ENCODE measurements at places on chromosomes 12 and 14.

DNA sequence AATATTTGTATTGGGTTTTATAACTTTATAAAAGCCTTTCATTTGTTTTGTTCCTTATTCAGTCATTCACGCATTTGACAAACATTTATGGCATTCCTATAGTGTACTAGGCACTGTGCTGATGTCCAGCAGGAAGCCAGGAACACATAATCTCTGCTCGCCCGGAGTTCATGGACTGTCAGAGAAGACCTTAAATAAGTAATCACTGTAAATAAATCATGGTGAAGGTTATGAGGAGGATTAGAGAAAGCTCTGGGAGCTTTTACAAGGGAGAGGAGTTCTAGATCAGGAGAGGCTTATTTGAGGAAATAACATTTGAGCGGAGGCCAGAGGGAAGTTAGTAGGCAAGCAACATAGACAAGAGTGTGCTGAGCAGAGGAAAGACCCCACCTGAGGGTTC is 1.4 kb upstream of the RDH11 start:
- DNase-seq = no peak

- no peak for DNase-seq
Measured at GRCh38 chr12:116213014-116213413, 64.5 kb downstream of the MED13L start.

- DNase-seq = no peak
Measured at GRCh38 chr14:104481323-104481722, 98.2 kb upstream of the C14orf180 start.

GRCh38 chr12:43758728-43759563 is at the start of the genes IRAK4 and PUS7L:
Gene IRAK4 (plus strand): TSS chr12:43758951. CDS start chr12:43768112, 9,161 bp downstream.
Gene PUS7L (minus strand): TSS chr12:43758790. CDS start chr12:43755245, 3,545 bp downstream.
- DNase-seq = no peak

GRCh38 chr12:120590741-120591407 is 9.7 kb upstream of the POP5 start:
- no peak for DNase-seq

GRCh38 chr14:62718629-62719028 is 326.6 kb downstream of the KCNH5 start:
- no peak for DNase-seq

DNA sequence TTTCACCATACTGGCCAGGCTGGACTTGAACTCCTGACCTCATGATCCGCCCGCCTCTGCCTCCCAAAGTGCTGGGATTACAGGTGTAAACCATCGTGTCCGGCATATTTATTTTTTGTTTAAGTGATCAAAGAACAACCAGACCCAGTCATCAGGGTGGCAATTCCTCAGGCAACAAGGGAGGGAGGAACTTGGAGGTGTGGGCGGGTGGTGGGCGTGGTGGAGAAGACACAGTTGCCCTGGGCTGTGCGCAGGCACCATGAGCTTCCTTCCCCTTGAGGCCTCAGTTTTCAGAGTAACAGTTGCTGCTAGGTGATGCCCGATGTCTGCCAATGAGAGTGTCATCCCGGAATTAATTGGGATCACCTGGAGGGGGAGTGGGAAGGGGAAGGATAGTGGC is 191.7 kb downstream of the ALG10 start:
- DNase-seq = peak; percentile 49

DNA sequence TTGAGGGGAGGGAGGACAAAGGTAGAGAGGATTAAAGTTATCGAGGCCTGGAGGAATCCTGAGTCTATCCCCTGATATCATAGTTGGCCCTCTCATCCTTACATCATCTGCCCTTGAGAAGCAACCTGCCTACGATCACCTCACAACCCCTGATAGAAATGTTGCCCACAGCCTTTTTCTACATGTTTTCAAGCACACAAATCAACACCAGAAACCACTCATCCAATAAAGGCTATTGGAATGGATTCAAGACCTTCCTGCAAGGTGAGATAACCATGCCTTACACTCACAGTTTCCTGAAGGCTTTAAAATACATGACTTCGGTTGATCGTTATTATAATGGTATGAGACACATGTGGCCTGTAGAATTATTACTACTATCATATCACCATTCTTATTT is 175.7 kb upstream of the EGLN3 start:
- DNase-seq = no peak

GRCh38 chr12:3090240-3091037 is 13.3 kb downstream of the TSPAN9 start:
- DNase-seq = no peak

DNA sequence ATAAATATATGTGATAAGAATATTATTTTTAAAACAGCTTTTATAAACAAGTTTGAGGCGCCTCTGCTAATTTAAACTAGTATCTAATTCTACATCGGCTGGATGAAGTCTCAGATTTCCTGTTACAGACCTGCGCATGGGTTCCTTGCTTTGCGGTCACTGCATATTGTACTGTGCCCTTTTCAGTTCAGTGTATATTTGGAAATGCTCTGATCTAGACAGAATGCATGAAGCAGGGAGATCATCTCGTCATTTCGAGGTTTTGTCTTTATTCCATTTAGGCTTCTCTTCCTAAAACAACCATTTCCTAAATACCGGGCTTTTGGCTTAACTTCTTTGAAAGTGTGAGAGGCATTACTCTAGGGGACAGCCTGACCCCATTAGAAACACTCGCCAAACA is 25.6 kb downstream of the CRACR2A start:
- DNase-seq = no peak

DNA sequence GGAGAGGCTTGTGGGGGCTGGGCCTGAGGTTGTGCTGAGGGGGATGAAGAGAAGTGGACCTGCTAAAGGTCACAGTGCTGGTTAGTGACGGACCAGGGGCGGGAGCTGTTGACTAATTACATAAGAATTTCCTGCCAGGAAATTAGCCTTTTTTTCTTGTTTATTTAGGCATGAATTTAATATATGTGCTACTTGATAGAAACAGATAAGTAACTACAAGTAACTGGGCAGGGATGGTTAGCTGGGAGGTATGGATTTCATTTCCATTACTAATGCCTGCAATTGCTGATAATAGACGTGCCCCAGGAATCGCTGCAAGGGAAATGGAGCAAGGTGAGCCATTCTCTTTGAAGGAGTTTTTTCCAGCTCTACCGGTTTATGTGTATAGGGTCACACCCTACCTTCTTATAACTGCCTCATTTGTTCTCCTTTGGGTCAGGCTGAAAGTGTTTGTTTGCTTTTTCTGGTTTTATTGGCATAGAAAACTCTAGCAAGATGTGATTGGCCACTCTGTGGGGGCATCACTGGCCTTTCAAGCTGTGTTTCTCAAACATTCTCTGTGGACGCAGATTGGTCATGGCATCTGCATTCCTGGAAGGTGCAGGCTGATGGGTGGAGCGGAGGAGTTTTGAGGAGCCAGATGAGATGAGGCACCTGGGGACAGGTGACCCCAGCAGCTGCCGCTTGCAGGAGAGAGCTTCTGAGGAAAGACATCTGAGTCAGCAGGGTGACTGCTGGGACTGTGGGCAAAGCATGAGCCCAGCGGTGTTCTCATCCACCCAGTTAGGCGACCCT is 19.0 kb upstream of the GPRC5A start:
- no peak for DNase-seq

DNA sequence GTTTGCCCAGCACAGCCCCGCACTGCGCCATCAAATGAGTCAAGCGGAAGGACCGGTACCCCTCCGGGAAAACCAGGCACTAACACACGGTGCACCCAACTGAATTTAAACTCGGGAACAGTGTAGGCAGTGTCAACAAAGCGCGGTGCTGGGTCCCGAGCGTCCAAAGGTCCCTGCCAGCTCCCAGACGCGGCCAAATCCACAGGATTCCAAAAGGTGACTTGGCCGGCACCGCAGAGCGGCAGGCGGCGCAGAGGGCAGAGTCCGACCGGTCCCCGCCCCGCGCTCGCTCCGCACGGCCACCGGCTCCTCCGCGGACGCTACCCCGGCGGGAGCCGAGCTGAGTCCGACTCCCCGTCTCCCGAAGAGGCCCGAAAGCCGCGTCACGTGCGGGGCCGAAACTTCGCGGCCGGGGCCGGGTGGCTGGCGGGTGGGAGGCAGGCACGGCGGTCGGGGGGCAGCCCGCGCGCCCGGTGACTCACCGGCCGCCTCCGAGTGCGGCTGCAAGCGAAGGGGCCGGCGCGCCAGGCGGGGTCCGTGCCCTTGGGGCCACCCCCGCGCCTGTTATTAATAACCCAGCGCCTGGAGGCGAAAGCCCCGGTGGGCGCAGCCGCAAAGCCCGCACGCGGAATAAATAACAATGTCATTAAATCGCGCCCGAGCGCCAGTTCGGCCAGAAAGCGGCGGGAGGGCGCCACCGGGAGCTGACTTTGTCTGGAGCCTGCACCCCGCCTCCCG is 863 bp downstream of the DENND5B start:
- DNase-seq = no peak

DNA sequence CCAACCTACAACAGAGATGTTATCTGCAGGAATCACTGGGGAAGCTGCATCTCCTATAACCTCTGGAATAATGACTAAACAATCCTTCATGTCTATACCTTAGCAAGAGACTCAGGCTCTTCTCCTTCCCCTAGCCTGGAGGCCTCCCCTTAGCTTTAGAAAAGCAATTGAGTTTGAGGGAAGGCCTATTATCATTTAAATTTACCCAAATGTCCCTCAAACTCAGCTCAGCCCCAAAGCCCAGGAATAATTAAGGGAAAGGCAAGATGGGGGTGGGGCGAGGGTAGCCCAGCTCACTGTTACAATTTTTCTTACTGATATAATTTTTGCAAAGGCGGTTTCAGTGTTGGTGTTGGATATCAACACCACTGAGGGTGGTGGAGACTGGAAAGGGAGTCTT is 151.4 kb upstream of the EEA1 start:
- DNase-seq = no peak

DNA sequence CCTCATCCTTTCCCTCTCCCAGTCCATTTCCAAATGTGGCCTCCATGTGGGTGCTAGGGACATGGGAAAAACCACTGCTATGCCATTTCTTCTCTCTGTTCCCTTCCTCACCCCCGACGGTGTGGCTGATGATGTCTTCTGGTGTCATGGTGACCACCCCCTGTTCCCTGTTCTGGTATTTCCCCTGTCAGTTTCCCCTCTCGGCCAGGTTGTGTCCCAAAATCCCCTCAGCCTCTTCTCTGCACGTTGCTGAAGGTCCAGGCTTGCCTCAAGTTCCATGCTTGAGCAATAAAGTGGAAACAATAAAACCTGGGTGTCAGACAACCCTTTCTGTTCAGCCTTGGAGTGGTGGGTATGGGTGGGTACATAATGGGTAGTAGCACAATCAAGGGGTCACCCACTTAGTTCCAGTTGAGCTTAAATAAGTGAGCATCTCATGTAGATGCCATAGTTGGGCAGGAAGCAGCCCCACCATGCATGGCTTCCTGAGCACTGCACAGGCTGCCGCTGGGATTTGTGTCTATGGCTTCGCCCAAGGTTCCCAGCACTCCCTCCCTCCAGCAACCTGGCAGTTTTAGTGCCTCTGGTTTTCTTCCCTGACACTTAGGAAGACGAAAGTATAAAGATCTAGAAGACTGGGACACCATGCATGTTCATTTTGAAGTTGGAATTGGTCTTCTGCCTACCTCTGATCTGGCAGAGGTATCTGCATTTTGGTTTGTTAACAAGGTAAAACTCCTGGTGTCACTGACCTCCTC is 8.7 kb upstream of the ITFG2 start:
- no peak for DNase-seq

DNA sequence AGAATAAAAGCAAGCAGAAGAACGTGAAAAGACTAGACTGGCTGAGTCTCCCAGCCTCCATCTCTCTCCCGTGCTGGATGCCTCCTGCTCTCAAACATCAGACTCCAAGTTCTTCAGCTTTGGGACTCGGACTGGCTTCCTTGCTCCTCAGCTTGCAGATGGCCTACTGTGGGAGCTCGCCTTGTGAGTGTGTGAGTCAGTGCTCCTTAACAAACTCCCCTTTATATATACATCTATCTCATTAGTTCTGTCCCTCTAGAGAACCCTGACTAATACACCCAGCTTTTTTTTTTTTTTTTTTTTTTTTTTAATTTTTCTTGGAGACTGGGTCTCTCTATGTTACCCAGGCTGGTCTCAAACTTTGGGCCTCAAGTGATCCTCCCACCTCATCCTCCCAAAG is 46.9 kb downstream of the ACTN1 start:
- no peak for DNase-seq

DNA sequence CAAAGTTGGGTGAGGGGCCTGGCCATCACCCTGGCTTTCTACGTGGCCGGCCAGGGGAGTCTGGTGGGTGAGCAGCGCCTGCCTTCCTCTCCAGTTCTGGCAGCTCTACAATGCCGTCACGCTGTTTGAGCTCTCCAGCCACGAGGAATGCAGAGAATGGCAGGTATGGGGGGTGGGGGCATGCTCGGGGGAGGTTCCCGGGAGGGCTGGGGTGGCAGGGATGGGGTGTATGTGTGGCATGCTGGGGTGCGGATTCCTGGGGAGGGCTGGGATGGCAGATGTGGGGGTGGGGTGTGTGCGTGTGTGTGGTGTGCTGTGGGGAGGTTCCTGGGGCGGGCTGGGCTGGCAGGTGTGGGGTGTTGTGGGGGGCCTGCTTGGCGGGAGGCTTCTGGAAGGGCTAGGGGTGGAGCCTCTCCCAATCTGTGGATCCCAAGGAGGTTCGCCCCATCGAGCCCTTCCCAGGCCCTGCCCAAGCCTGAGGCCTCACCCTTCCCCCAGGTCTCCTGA is 18.5 kb downstream of the RHOF start:
- DNase-seq = no peak

- DNase-seq = no peak
Measured at GRCh38 chr14:23056145-23056955, 970 bp downstream of the CDH24 start.

- no peak for DNase-seq
Measured at GRCh38 chr12:14834509-14834908, 8.8 kb downstream of the ART4 start.

DNA sequence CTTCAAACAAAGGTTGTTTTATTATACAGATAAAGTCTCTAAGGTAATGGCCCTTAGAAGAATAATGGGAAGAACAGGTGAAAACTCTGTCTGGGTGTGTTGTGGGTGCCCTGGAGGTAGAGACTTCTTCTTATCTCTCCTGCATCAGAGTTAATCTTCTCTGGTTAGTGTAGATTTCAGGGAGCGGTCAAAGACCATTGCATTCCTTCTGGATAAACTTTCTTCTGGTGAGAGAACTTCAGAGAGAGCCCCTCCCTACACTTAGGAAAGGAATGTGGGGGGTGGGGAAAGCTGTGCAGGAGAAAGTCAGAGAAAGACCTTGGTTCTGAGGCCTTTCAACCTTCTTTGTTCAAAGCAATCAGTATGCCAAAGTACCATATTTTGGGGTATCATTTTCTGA is 658.5 kb downstream of the DIO2 start:
- DNase-seq = no peak

Measured in vagina (tissue), 2 donors.